ENCODE measurements at places on chromosomes 5 and 9.

GRCh38 chr5:91361055-91361701 is 21.9 kb downstream of the ARRDC3 start:
- no peak for DNase-seq

DNA sequence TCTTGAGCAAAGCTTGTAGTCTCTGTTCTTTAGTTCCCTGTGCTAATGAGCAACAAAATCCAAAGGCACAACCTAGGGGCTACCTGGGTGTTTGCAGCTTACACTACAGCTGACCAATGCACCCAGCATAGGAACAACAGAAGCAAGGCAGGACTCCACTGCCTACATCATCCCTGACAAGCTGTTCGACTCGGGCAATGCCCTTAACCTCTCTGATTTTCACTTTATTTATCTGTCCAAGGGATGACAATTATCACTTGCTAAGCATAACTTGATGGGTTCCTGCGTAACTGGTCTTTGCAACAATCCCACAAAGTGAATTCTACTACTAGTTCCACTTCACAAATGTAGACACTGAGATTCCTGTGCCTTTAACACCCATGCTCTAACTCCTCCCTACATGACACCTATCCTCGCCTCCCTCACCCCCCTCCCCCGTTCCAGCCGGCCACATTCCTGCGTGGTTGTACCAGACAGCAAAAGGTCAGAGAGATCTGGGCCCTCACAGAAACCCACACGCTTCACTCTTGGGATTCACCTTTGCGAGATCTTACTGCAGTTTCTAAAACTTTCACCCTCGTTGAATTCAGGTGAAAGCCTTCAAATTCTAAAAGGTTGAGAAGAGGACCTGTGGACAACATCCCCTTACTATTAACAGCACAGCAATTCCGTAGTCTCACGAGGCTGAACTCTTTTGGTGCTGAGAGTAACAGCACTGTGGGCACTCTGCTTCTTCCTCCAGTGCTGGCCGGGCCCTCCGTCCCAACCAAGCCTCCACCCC is 995 bp downstream of the IPPK start:
- peak; percentile 6 for DNase-seq

DNA sequence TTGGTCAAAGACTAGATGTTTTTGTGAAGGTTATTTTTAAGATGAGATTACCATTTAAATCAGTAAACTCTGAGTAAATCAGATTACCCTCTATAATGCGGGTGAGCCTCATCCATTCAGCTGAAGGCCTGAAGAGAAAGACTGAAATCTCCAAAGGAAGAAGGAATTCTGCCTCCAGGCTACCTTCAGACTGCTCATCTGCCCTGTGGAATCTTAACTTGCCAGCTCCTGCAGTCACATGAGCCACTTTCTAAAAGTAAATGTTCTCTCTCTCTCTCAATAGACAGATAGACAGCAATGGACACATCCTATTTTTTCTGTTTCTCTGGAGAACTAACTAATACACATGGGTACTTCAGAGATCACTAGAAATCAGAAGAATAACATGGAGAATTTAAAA is 182.8 kb downstream of the CFAP90 start:
- DNase-seq: no peak

DNA sequence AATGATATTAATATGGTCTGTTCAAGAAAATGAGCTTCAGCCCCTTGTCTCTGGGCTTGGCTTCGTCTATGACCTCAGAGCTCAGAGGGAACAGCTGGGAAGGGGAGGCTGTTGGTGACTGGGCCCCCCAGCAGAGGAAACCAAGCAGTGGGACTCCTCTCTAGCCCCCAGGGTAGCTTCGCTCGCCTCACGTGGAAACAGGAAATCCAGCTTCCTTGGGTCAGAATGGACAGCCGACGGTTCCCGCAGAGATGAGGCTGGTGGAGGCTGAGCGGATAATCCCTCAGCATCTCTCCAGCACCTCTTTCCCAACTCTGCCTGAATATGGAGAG is 37.2 kb upstream of the ICE1 start:
- no peak for DNase-seq

GRCh38 chr5:88829054-88829453 is 53.9 kb downstream of the MEF2C start:
- DNase-seq: peak; percentile 71

GRCh38 chr5:82758881-82759280 is 318.3 kb downstream of the TMEM167A start:
- no peak for DNase-seq

- peak; percentile 39 for DNase-seq
These were observed 962 bp upstream of the TXN start for GRCh38 chr9:110257097-110257841.

GRCh38 chr5:81556809-81557208 is 162.9 kb upstream of the ACOT12 start:
- no peak for DNase-seq

DNA sequence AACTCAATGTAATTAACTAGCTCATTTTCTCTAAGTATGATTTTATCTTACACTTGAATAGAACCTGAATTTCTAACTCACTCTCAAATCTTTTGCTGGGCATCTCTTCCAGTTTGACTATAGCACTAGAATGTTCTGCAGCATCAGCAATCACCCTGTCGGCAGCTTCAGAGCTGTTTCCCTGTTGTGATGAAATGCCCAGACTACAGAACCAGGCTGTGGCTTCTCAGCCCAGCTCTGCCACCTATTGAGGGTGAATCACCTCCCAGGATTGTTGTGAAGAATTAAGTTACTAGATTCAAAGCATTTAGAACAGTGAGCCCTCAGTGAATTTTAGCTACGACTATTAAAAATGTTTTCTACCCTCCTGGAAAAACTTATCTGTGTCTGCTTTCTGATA is 90.4 kb upstream of the ANKRD55 start:
- peak; percentile 3 for DNase-seq

DNA sequence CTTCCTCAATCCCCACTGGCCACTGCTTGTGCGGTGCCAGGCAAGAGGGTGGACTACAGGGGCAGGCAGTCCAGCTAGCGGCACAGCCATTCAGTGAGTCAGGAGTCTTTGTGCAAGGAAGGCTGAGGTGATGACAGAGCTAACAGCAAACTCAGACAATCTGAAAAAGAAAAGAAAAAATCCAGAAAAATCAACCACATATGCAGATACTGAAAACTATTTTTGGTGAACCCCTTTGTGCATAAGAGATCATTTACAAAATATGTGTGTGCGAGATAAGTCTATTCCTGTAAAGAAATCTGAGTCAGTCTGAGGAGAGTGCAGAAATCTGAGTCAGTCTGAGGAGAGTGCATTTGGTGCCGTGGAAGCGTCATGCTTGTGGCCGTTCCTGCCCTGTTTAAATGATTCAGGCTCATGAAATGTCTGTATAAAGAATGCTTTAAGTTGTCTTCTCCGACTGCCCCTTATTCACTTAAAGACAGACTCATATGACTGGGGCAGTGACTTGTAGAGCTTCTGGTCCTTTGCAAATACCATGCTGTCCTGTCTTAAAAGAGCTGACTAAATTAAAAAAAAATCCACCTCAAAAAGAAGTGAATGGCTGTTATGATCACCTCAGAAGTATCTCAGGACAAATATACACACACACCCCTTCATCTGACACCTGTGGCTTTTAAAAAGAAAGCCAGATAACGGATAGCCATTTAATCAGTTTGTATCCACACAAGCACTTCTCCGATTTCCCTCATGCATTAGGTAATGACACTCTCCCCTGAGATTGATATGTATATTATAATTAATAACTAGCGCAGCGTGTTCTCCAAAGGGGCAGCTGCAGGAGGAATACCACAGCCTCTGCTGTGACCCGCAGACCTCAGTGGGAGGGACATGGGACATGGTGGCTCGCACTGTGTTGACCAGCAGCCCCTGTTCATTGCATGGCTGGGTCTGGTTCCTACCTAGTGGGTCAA is 47.3 kb downstream of the TRIO start:
- no peak for DNase-seq

DNA sequence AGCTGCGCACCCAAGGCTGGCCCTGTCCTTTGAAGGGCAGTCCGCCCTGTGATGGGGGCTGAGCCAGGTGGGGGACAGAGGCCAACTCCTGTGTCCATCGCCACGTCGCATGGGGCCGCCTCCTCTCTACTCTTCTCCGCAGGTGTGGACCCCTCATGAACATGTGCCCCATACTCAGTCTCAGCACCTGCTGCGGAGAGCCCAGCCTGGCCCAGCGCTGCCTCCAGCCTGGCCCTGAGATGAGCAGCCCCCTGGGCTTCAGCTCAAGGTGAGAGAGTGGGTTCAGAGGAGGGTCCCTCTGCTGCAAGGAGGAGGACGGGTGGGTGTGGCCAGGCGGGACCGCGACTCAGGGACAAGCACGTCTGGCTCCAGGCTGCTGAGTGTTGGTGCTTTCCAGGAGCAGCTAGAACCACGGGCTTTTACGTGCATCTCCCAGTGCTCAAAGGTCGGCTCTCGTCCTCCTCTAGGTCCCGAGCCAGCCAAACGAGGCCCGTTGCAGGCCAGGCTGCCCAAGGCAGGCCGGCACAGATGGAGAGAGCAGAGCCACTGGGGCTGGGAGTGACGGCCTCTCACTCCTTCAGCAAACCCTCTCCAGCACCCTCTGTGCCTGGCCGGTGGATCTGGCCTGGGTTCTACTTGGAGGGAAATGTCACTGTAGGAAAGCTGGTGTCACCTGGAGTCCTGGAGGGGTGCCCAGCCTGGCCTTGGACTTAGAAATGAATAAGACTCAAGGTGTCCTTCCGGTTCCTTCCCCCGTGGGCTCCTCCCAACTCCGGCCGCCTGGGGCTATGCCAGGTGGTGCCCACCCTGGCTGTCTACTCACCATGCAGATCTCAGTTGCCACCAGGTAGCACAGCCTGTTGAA is 48.9 kb upstream of the RNF130 start:
- no peak for DNase-seq

GRCh38 chr5:142974409-142974808 is 204.2 kb downstream of the ARHGAP26 start:
- peak; percentile 82 for DNase-seq

DNA sequence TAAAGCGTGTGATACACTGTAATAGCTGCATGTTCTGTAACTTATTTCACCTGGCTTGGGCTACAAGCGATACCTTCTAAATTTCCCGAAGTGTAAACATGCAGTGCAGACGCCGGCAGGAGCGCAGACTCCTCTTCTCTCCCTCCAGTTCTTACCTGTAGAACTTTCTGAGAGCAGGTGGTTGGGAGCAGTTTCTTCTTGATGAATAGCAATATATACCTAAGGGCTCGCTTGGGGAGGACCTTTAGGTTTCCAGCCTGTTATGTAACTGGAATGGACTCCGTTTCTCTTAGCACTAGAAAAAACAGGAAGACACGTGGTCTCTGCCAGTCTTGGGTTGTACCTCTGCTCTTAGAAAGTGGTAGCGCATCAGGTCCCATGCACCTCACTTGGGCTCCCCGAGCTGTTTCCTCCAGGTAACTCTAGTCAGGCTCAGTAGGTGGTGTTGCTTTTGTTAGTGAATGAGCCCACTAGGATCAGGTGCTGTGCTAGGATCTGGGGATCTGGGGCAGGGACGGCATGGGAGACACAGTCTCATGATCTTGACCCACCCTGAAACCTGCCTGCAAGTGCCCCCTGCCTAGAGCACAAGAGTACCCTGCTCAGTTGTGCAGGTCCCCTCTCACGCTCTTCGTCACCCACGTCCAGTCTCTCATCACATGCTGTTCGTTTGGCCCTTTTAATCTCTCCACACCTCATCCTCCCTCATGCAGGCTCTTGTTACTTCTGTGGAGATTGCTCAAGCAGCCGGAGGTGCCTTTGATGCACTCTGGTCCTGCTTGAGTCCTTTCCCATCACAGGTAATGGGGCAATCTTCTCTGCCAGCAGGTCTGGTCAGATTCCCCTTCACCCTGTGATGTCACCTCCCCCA is 2.8 kb downstream of the TENT4A start:
- DNase-seq: peak; percentile 41

GRCh38 chr5:71973563-71973962 is 133.7 kb upstream of the MAP1B start:
- no peak for DNase-seq

Data from inflammatory macrophage (primary cell).